ENCODE measurements at places on chromosomes 16 and 17.

- DNase-seq: no peak
These were observed 2.6 kb upstream of the RHBDL1 start for GRCh38 chr16:672851-673250.

- no peak for DNase-seq
These were observed 25.1 kb downstream of the FA2H start for GRCh38 chr16:74749291-74750055.

DNA sequence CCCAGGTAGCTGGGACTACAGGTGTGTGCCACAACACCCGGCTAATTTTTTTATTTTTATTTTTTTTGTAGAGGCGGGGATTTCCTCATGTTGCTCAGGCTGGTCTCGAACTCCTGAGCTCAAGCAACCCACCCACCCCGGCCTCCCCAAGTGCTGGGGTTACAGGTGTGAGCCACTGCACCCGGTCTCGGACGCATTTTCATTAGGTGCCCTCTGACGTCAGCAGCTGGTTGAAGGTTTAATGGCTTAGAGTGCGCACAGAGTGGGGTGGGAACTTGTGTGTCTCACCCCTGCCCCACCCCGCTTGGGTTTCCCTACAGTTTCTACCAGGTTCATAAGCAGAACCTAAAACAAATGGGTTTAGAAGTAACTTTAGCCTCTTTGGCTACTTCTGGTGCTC lies 109.0 kb downstream of the N4BP1 start:
- no peak for DNase-seq

DNA sequence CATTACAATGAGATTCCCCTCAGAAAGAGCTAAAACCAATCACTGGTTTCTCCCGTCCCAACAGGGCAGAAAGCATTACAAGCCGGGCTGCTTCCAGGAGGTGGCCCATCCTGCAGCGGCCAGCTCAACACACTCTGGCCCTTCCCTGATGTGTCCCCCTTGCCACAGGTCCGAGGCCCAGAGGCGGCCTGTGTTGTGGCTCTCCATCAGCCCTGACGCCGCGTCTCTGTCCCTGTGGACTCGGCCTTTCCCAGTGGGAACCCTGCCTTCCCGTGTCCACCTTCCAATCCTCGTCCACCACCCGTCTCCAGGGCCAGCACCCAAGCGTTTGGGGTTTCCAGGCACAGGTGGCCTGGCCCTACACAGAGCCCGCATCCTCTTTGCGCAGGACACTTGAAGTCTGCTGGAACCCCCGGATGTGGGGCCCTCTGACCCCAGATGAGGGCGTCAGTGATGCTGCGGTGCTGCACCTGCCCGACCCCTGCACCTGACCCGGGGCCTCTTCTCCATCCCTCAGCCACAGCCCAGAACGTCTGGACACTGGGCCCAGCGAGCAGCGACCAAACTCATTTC lies 21.1 kb downstream of the RAB40B start:
- DNase-seq: no peak

DNA sequence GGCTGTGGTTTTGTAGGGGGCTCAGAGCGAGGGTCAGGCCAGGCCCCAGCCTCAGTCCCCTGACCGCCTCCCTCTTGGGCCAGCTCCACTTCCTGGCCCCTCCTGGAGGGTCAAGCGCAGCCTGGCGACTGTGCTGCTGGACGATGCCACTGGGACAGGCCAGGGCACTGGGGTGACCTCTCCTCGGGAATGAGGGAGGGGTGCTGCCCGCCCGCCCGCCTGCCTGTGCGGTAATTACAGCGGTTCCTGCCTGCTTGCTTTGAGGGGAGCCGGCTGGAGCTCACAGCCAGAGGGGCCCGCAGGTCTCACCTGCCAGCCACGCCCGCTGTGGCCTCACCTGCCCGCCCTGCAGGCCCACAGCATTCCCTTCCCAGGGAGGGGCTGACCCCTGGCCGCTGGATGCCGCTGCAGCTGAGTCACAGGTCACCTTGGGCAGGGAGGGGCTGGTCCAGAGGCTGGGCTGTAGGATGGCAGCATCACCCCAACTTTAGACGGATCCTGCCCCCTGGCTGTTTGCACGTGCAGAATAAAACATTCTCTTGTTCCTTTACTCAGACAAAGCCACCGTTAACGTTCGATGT lies 76.7 kb upstream of the CBX4 start:
- peak; percentile 85 for DNase-seq

DNA sequence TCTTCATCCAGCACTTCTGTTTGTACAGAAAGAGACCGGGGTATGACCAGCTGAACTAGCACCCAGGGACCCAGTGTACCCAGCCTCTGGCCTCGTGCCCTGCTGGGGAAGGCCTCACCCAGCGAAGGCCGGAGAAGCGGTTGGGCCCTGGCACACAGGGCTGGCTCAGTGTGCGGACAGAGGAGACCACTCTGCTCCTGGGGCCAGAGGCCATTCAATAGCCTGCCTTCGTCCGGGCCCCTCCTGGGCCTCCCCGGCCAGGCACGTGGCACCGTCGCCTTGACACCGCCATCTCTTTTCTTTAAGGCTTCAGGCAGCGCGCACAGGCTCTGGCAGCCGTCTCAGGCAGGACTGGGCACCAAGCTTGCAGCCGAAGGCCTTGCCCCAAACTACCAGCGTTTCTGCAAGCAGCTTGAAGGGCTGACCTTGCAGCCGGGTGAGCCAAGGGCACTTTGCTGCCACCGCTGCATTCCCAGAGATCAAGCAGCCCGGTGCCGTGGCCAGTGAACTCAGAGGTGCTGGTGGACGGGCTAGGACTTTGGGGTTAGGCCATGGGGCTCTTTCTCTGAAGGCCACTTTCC lies 8.0 kb downstream of the TAX1BP3 start:
- no peak for DNase-seq
